ENCODE measurements at places on chromosomes 7 and 10. TPM values are rescaled to one million over a fixed set of nuclear protein-coding genes. Genes with fewer than 3 reads are reported as not detected.

The TMEM270 gene
- total RNA-seq, result not detected

DNA sequence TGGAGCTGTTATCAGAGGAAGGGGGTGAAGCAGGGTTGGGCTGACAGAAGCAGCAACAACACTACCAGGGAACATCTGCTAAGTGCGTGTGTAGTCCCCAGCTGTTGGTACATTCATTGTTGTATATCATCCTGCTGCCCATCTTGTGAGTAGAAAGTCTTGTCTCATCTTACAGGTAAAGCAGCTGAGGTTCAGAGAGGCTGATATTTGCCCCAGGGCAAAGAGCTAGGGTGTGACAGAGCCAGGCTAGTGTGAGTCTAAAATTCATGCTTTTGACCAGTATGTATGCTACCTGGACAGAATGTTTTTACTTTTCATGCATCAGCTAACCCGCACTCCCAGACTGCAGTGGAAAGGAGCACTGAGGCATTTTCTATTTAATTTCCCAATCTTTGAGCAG is 221.6 kb downstream of the STK31 start:
- no peak overlapping the region for H3K27ac ChIP-seq
- H3K4me3 ChIP-seq, result no peak overlapping the region
- H3K27me3 ChIP-seq, result peaks cover 9% of the 10 kb centered on the region
- DNase-seq, result no peak
- no peaks in the 10 kb centered on the region for H3K4me1 ChIP-seq
- no peaks in the 10 kb centered on the region for H3K36me3 ChIP-seq

DNA sequence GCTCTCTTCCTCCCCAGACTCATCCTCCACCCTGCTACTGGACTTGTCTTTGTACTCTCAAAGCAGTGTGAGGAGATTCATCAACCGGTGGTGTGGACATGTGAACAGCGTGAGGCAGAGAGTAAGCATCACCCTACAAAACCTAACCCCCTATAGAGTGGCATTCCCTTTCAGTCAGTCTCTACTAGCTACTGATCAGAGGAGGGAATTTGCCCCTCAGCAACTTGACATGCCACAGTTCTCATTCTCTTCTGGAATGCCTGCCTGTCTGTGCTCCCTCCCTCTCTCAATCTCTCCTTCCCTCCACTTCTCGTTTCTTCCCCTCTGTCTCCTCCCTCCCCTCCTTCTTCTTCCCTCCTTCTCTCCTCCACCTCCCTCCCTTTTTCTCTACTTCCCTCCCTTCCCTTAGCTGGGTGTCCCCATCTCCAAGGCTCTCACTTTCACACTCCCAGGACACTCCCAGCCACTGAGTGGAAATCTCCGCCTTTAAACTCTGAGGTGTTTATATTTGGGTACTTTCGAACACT is 24.6 kb downstream of the H2AZ2 start:
- H3K27ac ChIP-seq, result no peak overlapping the region
- H3K27me3 ChIP-seq, result no peaks in the 10 kb centered on the region
- peaks cover 17% of the 10 kb centered on the region for H3K4me1 ChIP-seq
- H3K4me3 ChIP-seq, result no peak overlapping the region
- no peak for DNase-seq

- H3K27me3 ChIP-seq, result no peaks in the 10 kb centered on the region
- H3K36me3 ChIP-seq, result no peaks in the 10 kb centered on the region
- no peak overlapping the region for H3K4me3 ChIP-seq
- no peak overlapping the region for H3K27ac ChIP-seq
- peaks cover 10% of the 10 kb centered on the region for H3K4me1 ChIP-seq
Observed at GRCh38 chr10:62637249-62638061, 167.1 kb upstream of the ADO start.

DNA sequence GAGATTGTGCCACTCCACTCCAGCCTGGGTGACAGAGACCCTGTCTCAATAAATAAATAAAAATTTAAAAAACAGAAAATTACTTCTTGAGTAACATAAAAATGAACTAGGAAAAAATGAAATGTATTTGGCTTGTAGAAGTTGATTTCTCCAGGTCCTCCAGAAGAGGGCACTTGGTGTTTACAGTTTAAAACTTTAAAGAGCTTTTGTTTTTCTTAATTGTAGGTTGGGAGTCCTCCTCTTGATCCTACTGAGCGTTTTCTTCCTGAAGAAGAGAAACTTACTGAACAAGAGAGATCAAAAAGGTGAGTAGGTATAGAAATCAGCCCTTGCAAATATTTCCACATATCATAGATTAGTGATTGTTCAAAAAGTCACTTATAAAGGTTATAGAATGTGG is 16.2 kb downstream of the KIFBP start:
- no peak overlapping the region for H3K27ac ChIP-seq
- peaks cover 4% of the 10 kb centered on the region for H3K4me1 ChIP-seq
- DNase-seq, result peak; percentile 37
- H3K36me3 ChIP-seq, result peaks cover 5% of the 10 kb centered on the region
- no peak overlapping the region for H3K4me3 ChIP-seq

DNA sequence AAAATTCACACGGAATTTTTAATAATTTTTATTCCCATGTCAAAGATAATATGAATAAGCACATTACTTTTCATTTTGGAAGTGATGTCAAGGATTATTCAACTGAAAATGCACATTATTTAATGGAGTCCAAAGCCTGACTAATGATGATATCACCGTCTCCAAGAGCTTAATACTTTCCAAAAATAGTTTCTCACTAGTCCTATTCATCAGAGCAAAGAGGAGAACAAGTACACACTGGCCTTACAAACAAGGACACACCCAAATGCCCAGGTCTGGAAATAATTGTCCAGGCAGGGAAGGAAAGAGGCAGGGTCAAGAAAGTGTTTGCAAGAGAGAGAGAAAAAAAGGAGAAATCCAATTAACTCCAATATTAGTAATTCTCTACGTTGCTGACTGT is 216.8 kb upstream of the CCDC6 start:
- H3K4me3 ChIP-seq, result no peak overlapping the region
- H3K27me3 ChIP-seq, result no peaks in the 10 kb centered on the region
- no peak overlapping the region for H3K27ac ChIP-seq
